Ovary (tissue), 10 donors: ENCODE measurements at places on chromosomes 2 and 18. TPM values are rescaled to one million over a fixed set of nuclear protein-coding genes. Genes with fewer than 3 reads are reported as not detected.

Gene PMAIP1
- 11.8 TPM for total RNA-seq

- no peak for DNase-seq
Observed at GRCh38 chr2:130314377-130314776, 28.3 kb upstream of the IMP4 start.

DNA sequence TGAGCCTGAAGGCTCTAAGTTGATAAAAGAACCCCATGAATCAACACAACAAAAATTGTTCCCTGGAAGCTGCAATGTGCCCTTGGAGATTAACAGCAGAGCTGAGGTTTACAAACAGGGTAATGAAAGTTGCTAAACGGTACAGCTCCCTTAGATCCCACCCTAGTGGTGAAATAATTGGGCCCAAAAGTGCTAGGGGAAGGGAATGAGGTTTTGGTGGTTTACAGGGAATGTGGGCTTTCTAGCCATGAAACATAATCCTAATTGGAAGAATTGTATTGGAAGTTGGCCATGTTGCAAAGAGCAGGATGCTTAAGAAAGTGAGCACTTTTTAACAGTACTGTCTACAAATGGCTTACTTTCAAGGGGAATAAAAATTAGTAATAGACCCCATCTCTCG is 180.2 kb upstream of the SMIM21 start:
- DNase-seq, result no peak

- DNase-seq, result no peak
Observed at GRCh38 chr2:42696987-42697386, 66.9 kb downstream of the OXER1 start.

GRCh38 chr2:216851486-216852090 is 8.3 kb downstream of the TNP1 start:
- no peak for DNase-seq

Gene ATL2
- total RNA-seq, result 88.6 TPM

DNA sequence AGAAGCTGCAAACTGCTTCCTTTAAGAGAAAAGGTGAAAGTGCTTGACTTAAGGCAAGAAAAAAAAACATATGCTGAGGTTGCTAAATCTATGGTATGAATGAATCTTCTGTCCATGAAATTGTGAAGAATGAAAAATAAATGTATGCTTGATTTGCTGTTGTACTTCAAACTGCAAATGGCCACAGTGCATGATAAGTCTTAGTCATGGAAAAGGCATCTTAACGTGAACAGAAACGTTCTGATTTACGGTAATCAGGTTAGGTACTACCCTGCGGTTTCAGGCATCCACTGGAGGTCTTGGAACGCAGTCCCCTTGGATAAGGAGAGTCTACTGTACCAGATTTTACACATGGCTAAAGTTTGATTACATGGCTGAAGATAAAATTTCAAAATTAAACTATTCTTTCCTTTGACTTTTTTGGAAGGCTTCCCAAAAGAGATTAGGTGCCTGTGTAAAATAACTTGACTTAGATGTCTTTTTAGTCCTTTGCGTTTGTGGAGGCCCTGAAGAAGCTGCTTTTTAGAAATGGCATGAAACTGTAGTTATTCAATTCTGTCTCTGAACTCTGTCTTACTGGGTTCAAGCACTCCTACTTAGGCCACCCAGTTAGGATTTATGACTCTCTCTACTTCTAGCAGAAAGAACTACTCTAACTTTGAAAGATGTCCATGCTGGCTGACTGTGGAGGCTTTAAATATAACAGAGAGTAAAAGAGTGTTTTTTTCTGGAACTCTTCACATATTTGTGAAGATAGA is 35.9 kb upstream of the SCN9A start:
- DNase-seq, result no peak

DNA sequence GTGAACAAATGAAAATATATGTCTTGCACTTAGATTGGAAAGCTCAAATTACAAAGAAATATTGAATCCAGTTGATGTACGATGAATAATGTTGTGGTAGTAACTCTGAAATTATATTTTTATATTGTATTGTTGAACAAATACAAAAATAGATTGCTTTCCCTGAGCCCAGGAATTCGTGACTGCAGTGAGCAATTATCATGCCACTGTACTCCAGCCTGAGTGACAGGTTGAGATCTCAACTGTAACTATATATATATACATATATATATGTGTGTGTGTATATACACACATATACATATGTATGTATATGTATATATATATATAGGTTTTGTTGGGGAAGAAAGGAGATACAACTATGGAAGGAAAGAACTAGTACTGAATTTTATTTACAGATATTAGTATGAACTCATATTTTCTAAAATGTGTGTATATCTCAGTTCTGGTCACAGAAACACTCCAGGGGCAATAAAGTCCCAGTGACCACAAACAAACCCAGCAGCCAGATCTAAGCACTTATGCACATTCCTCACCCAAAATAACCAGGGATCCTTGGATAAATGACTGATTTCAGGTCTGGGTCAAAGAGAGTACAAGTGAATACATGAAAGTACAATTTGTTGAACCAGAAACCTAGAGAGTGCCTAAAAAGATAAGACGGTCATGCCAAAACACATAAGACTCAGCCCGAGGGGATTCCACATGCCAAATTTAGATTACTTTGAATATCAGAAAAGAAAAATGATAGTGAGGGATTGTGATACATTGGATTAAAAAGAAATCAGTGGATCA is 146.3 kb downstream of the TMX3 start:
- no peak for DNase-seq

DNA sequence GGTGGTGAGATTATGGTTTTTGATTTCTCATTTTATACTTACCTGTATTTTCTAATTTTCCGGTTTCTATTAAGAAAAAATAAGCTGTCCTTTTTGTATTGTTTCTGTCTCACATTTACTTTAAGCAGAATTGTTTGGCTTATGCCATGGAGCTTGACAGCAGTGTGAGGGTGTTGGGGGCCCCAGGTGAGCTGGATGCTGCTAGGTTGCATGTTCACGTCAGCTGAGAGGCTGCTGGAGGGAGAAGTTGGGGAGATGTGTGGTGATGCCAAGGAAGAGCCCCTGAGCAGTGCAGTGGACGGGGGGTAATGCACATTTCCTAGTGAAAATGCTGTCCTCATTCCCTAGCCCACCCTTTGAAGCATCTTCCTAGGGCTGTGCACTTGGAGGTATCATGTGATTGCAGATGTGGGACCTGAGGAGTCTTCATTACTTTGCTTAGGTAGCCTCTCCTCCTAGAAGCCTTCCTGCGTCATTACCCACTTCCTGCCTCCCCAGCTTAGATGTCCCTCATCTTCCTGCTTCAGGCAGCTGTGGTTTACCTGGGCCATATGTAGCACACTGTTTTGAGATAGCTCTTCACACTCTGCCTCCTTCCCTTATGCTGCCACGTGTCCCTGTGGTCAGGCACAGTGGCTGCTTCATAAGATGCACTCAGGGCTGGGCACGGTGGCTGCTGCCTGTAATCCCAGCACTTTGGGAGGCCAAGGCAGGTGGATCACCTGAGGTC is 16.2 kb downstream of the ATG16L1 start:
- DNase-seq, result no peak

DNA sequence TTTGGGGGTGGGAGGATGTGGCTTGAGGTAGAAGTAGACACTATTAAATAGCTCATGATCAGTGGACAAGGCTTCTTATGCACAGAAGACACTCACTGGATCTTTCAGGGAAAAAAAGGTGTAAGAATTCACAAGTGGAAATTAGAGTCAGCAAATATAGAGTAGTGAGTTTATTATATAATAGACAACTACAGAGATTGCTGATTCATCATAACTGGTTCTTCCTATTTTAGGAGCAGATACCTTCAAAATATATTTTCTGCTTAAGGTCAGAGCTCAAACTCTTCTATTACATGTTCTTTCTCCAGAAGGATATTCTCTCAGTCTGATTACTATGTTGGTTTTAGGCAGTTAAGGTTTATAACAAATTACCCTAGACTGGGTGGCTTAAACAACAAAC is 646.9 kb upstream of the CDH7 start:
- no peak for DNase-seq
